ENCODE measurements at places on chromosomes 1 and 21. TPM values are rescaled to one million over a fixed set of nuclear protein-coding genes. Genes with fewer than 3 reads are reported as not detected.

Gene PLEKHN1
- total RNA-seq, result 16.7 TPM

DNA sequence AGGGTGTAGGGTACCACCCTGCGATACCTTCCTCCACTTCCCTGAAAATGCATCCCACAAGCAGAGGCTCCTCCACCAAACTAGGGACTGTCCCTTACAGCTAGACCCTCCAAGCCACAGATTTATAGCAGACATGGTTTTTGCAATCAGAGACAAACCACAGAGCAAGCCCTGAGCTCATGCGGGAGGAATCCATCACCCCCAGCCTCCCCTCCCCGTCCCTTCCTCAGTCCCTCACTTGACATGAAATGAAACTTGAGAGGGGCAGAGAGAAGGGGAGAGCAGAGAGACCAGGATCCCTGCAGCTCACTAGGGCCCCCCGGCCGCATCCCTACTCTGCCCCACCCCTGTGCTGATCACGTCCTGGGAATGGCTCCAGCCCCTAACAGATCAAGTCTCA lies 94.9 kb downstream of the MRPL37 start:
- no peak for DNase-seq

GRCh38 chr1:59242370-59242769 lies 54.5 kb upstream of the FGGY start:
- DNase-seq, result no peak

- DNase-seq, result no peak
These were observed 24.9 kb upstream of the NHLH2 start for GRCh38 chr1:115865704-115866380.

Measured in type B pancreatic cell (in vitro differentiated cells).